Activated CD4-positive, alpha-beta T cell treated with anti-CD3 and anti-CD28 coated beads, Interleukin-2, Interleukin-6, amounts not matched to agents 100 ng/mL and 50 ng/mL, durations not matched to agents 16 hours and 8 hours (primary cell): ENCODE measurements at places on chromosomes 16 and 17.

GRCh38 chr17:6936370-6937028, 59.4 kb upstream of the ALOX12 start:
- no peak for DNase-seq

DNA sequence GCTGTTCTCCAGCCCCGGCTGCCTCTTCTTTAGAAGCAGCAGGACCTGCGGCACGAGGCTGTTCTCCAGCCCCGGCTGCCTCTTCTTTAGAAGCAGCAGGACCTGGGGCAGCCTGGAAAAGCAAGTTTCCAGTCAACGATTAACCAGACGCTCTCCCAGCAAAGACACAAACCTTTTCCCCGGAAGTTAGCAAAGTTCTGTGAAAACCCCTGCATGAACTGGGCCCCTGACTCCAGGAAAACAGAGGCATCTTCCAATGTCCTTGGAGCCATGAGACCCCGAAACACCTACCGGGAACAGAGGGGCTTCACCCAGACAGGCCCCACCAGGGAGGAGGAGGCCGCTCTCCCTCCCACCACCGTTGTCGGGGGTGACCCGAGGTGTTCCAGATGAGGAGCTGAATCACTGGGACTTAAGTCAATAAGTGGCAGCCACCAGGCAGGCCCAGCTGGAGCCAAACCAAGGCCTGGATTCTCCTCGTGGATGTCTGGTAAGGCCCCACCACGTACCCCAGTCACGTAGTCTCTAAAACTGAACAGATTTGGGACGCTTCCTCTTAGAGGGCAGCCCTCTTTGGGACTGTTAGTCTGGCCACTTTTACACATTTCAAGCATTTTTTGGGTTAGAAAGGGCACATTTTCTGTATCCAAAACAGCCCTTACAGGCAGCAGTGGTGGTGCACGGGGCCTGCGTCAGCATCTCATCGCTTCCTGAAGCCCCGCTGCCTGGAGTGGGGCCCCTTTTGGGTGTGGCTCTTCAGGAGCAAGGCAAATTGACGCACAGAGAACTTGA, at the start of gene RPH3AL:
Gene RPH3AL (minus strand): TSS at position 387 of the 792 bp plus-strand sequence. CDS start 25,264 bp downstream, outside the sequence.
- no peak for DNase-seq

GRCh38 chr16:68386628-68387027, 61.7 kb downstream of the SMPD3 start:
- no peak for DNase-seq

DNA sequence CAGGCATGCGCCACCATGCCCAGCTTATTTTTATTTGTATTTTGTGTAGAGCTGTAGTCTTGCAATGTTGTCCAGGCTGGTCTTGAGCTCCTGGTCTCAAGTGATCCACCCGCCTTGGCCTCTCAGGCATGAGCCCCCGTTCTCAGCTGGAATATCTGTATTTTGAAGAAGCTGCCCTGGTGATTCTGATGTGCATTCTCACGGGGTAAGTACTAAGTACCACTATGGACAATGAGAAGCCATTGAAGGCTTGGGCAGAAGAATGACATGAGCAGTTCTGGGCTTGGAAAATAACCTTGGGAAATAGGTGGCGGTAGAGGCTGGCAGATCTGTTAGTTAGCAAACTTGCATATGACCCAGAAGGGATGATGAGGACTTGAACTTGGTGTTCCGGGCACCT, 15.6 kb upstream of the NKD1 start:
- no peak for DNase-seq

DNA sequence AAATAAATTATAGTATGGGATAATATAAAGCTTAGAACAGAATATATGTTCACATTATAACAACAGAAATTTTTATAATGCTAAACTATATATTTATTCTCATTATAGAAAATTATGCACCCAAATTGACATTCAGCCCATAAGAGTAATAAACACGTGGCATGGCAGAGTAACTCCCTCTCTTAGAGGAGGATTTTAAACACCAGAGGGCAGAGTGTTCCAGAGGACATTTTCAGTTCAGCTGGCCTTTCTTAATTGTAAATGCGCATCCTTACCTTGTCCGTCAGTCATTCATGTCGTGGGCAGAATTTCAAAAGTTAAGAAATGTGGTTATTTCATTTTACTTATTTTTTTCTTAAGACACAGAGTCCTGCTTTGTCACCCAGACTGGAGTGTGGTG, 147.1 kb downstream of the TANC2 start:
- DNase-seq, result no peak

DNA sequence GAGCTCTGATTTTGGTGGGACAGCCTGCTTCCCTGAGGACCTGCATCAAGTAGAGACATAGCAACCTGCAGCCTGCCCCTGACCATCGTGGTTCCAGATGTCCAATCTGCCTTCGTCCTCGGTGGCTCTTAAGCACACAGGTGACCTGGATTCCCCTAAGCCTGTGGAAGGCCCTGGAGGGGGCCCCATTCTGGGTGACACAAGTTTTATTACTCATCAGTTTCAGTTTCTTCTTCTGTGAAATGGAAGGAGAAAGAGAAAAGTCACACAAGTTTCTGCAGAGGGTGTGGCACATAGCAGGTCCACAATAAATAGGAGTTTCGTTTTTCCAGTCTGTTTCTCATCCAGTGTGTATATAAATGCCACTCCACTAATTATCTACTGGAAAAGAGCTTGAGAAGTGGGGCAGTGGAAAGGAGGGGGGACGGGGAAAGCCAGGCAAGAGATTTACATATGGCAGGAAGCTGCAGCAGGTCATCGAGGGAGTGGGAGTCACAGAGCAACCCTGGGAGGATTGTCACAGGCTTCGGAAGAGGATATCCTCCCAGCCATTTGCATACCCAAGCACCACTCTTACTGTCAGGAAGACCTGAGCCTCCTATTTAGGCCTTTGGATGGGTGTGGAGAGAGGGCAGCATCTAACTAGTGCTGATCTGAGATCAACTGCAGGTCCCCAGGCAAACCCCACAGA, 10.0 kb upstream of the NOS2 start:
- DNase-seq, result peak; percentile 79

- DNase-seq, result no peak
These were observed 5.7 kb upstream of the STAT5A start for GRCh38 chr17:42282478-42283080.

GRCh38 chr17:32470405-32471167, 16.2 kb upstream of the CDK5R1 start:
- no peak for DNase-seq

DNA sequence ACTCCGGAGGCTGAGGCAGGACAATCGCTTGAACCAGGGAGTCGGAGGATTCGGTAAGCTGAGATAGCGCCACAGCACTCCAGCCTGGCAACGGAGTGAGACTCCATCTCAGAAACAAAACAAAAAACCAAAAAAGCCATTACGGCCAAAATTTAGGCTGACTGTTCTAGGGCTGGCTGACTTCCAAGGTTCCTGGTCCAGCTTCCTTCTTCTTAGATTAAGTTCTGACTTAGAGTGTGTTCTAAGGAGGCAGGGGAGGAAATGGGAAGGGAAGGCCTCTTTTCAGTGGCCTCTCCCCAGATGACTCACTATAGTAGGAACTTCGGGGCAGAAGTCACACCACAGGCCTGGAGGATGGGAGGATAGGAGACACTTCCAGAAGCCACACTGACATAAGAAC, 27.7 kb upstream of the CLEC18B start:
- DNase-seq, result no peak

GRCh38 chr17:68602289-68602688, 1.1 kb upstream of the FAM20A start:
- DNase-seq, result no peak

DNA sequence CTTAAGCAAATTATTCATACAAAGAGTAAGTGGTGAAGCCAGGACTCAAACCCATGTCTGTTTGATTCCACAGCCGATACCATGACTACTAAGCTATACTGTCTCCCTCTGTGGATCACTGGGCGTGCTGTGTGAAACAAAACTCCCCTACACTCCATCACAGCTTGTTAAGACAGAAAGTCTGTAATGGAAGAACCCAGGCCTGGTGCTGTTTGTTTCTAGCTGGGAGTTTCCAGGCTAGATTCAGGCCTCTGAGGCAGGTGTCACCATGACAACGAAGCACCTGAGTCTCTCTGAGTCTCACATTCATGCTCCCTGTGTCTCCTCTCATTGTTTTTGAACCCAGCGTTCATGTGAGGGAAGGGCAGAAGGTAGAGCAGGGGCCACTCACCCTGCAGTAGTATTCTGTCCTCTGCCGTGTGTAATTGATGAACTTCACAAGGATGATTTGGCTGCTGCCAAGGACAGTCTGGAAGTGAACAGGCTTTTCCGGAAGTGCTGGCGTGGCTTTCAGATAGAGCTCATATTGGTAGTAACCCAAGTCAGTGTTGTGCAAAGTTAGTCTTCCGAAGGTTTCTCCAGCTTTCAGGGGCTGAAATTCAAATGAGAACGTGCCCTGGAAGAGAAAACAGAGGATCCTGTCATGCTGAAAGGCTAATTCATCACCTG, 8.6 kb upstream of the VAC14 start:
- DNase-seq, result no peak

GRCh38 chr17:27333410-27333980, 39.6 kb downstream of the WSB1 start:
- peak; percentile 28 for DNase-seq

DNA sequence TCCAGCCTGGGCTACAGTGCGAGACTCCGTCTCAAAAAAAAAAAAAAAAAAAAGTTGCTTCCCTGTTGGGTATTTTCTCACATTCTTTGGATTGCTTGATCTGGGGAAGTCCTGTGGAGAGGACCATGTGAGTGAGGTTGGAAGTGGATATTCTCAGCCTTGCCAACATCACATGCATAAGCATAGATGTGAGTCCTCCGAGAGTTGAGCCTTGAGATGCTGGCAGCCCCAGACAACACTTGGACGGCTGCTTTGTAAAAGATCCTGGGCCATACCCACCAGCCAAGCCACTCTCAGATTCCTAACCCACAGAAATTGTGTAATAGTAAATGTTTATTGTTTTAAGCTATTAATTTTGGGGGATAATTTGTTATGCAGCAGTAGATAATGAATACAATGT, 1570.0 kb upstream of the GOT2 start:
- DNase-seq, result no peak

- DNase-seq, result no peak
These were observed 513 bp downstream of the CRLF3 start for GRCh38 chr17:30824002-30824355.

GRCh38 chr16:370443-370842, at the start of gene MRPL28:
Gene MRPL28 (minus strand): TSS chr16:370538. CDS start chr16:370218, 320 bp downstream.
- peak; percentile 96 for DNase-seq

- no peak for DNase-seq
These were observed 48.7 kb downstream of the GPRC5B start for GRCh38 chr16:19835968-19836421.

GRCh38 chr17:39022924-39023323, 55.7 kb upstream of the FBXO47 start:
- no peak for DNase-seq

DNA sequence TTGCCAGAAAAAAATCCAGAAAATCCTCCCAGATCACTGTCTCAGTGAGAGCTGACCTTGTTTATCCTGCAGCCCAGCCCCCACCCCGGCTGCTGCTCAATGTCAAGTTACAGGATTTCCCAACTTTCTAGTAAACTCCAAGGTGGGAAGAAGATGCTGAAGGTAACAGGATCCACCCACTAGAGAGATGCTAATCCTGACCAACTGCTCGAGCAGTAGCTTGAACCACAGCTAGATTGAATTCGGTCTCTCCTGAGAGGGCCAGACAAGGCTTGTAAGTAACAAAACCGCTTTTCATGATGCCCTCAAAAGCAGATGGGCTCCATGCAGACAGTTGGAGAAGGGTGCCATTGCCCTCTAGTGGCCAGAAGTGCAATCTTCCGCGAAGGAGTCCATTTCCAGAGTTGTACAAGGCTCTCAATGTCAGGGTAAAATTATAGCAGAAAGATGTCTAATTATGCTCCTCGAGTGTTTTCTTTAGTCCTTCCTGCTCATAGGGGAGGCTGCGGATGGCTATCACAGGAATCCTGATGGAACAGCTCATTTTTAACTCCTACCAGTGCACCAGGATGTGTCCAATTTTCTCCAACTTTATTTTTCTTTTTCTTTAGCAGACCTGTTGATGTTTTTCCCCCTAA, 3.9 kb downstream of the CDH11 start:
- DNase-seq, result peak; percentile 63

DNA sequence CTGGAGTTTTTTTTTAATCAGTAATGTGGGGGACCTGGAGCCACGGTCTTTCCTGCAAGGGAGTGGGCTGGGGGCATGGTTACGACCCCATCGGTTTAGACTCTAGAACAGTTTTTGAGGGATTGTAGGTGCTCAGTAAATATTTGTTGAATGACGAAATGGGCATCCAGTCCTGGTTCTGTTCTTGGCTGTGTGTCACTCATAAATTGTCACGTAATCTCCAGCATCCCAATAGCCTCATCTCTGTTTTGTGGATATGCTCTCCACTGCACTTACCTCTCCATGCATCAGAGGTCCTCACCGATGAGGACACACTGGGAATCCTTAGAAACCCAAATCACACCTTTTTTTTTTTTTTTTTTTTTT, 497 bp upstream of the SLC38A7 start:
- no peak for DNase-seq

DNA sequence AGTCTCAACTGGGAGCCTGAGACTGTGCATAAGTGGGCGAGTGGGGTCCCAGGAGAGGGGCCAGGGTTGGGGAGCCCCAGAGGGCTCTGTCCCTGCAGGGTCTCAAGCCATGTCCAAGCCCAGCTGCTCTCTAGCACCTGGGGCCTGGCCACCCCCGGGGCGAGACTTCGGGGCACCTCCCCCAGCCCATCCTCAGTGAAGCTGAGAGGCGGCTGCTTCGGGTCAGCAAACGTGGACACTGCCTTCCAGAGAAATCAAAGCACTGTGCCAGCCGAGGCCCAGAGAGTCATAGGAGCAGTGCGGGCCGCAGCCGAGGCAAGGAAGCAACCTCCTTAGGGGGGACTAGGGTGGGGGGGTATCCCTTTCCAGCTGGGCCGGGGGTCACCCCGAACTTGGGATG, 77.5 kb downstream of the ENGASE start:
- no peak for DNase-seq

DNA sequence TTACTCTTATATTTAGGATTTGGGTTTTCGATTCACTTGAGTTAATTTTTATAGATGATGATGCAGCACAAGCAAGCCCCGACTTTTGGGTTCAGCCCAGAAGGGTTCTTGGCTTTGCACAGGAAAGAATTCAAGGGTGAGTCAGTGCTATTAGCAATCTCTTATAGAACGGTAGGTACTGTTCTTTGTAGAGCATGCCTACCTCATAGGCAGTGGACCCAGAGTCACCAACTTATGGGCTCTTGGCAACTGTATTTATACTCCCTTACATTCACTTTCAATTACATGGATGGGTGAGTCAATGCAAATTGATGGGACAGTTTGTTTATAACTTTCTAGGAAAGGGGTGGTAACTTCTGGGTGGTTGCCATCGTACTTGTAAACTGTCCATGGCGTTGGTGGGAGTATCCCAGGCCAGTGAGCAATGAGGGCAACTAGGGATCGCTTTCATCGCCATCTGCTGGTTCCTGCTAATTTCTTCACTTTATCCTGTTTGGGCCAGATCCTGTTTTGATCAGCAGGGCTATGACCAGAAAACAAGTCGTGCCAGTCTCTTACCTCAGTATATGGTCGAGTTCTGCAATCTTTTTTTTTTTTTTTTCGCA, 362.6 kb downstream of the CNTNAP4 start:
- no peak for DNase-seq

- no peak for DNase-seq
These were observed 581 bp downstream of the CHST5 start for GRCh38 chr16:75535211-75535843.
